ENCODE measurements at places on chromosomes 6 and 20.

DNA sequence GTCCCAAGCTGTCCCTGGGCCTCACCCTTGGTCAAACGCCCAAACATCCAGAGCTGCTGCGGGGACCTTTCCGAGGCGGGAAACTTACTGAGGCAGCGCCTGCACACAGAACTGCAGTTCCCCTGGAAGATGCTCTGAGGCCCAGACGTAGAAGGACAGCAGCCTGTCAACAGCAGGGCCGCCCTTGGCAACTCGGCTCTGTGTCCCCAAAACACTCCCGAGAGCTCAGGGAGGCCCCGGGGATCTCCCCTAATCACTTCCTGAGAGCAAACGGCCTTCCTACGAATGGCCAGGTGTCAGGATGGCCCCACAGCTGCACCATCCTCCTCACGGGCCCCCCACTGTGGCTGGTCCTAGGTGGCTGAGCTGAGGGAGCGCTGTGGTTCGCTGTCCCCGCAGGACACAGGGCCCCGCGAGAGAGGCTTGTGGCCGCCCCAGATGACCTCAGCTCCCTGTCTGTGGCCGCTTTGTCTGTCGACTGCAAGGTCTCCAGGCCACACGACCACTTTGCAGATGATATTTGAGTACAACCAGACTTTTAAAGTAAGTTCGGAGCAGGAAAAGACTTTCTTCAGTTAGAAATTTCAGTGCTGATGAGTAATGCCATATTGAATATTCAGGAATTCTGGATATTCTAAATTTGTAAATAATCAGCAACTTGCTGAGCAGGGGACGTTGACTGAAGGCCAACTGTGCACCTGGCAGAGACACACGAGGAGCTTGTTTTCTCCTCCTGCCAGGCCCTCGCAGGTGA lies 46.0 kb downstream of the DLL1 start:
- no peak for DNase-seq
- no peaks in the 10 kb centered on the region for H3K36me3 ChIP-seq
- H3K27ac ChIP-seq = no peak overlapping the region
- peaks cover 29% of the 10 kb centered on the region for H3K27me3 ChIP-seq
- H3K4me1 ChIP-seq = no peaks in the 10 kb centered on the region

GRCh38 chr20:6783752-6784151 lies 16.3 kb downstream of the BMP2 start:
- no peak for DNase-seq
- H3K4me1 ChIP-seq = peaks cover 7% of the 10 kb centered on the region
- no peaks in the 10 kb centered on the region for H3K27me3 ChIP-seq
- H3K36me3 ChIP-seq = no peaks in the 10 kb centered on the region
- H3K4me3 ChIP-seq = no peak overlapping the region

GRCh38 chr20:10468340-10468845 lies 33.3 kb downstream of the SLX4IP start:
- H3K36me3 ChIP-seq = no peaks in the 10 kb centered on the region
- H3K4me3 ChIP-seq = no peak overlapping the region
- H3K27me3 ChIP-seq = no peaks in the 10 kb centered on the region
- peak overlapping the region; percentile 17 for H3K27ac ChIP-seq
- peaks cover 19% of the 10 kb centered on the region for H3K4me1 ChIP-seq

DNA sequence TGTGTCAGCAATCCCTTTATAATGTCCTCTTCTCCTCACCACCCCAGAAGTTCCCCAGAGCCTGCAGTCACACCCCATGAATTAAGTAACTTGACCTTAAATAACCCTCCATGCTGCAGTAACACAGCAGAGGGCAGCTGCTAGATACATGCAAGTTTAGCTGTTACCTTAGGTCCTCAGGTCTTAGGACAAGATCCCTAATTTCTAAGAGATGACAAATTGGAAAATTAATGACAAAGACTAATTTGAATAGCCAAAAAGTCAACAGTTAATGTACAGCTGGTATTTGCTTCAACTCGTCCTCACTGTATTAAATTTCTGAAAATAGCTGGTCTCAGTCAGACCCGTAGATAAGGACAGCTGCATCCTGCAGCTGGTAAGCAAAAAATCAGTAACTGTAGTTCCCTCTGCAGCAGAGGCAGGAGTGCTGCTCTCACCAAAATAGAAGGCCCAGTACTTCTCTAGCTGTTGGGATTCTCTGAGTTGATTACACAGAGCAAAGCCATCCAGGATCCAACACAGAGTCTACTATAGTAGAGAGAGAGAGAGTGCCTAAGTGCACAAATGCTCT lies 62.4 kb downstream of the TNFRSF21 start:
- no peak overlapping the region for H3K27ac ChIP-seq
- no peak overlapping the region for H3K4me3 ChIP-seq
- no peak for DNase-seq
- H3K4me1 ChIP-seq = peaks cover 83% of the 10 kb centered on the region

DNA sequence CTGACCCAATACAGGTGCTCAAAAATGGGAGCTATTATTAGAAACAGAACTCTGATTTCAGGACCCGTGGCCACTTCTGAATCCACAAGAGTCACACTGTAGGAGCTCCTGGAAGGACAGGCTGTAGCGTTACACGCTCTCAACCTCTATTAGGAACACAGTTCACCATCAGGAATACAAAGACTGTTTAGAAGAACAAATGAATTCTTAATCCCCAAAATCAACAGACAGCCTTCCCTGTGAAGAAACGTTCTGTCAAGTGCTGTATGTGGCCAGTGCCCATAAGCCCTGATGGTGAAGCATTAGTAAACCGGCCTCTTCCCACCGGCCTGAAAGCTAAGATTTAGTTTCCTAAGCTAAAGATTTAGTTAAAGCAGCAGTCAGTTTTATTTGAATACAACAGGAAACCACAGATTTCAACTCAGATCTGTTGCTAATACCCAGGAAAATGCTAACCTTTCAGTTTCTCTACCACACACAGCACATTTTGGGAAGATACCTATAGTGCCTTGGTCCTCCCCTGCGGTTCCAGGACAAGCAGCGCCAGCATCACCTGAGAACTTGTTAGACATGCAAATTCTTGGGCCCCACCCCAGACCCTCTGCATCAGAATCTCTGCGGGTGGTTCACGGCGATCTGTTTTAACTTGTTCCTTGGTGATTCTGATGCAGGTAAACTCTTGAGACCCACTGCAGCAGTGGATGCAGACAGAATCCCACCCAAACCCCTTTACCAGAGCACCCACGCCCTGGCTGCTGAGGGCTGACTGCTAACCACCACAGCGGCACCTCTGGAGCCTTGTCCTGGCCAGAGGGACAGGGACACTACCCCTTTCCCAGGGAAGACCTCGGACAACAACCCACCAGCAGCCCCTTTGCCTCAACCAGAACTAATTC lies 33.4 kb downstream of the MTRES1 start:
- H3K36me3 ChIP-seq = no peaks in the 10 kb centered on the region
- peaks cover 9% of the 10 kb centered on the region for H3K4me1 ChIP-seq
- H3K27me3 ChIP-seq = no peaks in the 10 kb centered on the region
- H3K4me3 ChIP-seq = no peak overlapping the region
- no peak for DNase-seq

GRCh38 chr6:87656857-87657256 lies 45.2 kb downstream of the AKIRIN2 start:
- no peaks in the 10 kb centered on the region for H3K27me3 ChIP-seq
- H3K27ac ChIP-seq = no peak overlapping the region
- H3K4me3 ChIP-seq = no peak overlapping the region
- H3K4me1 ChIP-seq = no peaks in the 10 kb centered on the region
- H3K36me3 ChIP-seq = no peaks in the 10 kb centered on the region
